Activated T-cell treated with anti-CD3 and anti-CD28 coated beads for 4 hours (primary cell): ENCODE measurements at places on chromosomes 7 and 10.

- no peak for DNase-seq
These were observed 448.5 kb downstream of the XPNPEP1 start for GRCh38 chr10:109474812-109475211.

GRCh38 chr7:74039337-74039736 lies 11.4 kb downstream of the ELN start:
- no peak for DNase-seq

DNA sequence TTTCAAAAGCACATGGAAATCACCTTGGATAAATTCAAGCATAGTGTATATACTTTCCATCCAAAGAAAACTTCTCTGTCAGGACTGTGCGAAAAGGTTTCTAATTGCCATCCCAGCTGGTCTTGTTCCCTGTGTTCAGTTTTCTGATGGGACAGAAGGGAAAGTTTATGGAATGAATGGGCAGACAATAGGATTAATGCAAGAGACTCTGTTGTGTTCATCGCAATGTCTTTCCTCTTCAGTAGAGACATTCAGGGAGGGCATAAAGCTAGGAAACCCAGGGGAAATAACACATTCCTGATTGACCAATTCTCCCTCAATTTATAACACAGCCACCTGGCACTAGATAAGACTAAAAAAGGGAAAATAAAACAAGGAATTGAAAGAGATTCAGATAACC lies 78.9 kb downstream of the CACNA2D1 start:
- DNase-seq = no peak

DNA sequence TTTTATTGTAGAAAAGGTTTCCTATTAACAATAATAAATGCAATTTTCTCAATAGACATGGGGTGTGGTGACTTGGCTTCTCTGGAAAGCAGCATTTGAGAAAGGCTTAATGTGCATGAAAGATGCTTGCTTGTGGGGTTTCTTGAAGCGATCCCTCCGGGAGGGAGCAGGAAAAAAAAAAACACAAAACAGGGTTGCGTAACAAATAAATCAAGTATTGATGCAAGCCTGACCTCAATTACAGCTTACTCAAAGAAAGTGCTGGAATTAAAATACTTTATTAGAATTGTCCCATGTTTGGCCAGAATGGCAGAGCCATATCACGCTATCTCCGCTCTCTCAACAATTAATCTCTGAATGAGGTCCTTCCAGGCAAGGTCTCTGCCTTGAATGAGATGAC lies 1612.5 kb downstream of the REEP3 start:
- DNase-seq = no peak

GRCh38 chr10:31864834-31865518 lies 63.7 kb downstream of the ARHGAP12 start:
- no peak for DNase-seq

GRCh38 chr10:667096-667495 lies 22.4 kb downstream of the DIP2C start:
- DNase-seq = no peak

DNA sequence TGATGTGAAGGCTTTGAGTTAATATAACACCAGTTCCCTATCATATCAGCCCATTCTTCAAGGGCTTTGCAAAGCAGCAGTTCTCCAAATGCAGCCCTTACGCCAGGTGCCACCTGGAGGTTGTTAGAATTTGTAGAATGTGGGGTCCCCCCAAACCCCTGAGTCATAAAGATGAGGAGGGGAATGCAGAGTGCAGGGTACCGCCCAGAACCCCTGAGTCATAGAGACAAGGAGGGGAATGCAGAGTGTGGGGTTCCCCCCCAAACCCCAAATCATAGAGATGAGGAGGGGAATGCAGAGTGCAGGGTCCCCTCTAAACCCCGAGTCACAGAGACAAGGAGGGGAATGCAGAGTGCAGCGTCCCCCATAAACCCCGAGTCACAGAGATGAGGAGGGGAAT lies 605.8 kb downstream of the PTPRN2 start:
- no peak for DNase-seq

GRCh38 chr7:100583132-100584053 lies 2.5 kb downstream of the LRCH4 start:
- DNase-seq = peak; percentile 38

DNA sequence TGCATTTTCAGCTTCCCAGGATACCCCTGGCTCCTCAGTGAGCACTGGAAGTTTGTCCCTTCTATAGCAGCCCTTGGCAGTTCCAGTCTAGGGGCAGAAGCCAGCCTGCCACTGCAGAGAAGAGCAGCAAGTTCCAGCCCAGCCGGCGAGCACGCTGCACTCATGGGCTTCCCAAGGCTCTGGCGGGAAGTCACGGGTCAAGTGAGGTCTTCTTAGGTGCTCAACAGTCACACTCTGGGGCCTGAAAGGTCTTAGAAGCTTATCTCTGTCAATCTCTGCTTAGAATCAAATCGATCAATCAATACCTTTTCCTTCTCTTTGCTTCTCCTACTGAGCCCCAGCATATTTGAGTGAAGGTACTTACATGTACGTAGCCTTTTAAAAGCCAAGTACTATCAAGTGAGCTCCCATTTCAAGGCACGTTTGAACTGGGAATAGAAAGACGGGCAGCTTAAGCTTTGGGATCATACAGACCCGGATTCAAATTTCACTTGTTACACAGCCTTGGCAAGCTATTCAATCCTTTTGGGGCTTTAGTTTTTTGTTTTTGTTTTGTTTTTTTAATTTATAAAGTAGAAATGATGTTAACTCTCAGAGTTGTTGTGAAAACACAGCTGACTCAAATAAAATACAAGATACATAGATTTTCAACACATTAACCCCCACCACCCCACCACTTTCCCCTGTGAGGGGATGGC lies 152.6 kb upstream of the KLF14 start:
- DNase-seq = no peak

DNA sequence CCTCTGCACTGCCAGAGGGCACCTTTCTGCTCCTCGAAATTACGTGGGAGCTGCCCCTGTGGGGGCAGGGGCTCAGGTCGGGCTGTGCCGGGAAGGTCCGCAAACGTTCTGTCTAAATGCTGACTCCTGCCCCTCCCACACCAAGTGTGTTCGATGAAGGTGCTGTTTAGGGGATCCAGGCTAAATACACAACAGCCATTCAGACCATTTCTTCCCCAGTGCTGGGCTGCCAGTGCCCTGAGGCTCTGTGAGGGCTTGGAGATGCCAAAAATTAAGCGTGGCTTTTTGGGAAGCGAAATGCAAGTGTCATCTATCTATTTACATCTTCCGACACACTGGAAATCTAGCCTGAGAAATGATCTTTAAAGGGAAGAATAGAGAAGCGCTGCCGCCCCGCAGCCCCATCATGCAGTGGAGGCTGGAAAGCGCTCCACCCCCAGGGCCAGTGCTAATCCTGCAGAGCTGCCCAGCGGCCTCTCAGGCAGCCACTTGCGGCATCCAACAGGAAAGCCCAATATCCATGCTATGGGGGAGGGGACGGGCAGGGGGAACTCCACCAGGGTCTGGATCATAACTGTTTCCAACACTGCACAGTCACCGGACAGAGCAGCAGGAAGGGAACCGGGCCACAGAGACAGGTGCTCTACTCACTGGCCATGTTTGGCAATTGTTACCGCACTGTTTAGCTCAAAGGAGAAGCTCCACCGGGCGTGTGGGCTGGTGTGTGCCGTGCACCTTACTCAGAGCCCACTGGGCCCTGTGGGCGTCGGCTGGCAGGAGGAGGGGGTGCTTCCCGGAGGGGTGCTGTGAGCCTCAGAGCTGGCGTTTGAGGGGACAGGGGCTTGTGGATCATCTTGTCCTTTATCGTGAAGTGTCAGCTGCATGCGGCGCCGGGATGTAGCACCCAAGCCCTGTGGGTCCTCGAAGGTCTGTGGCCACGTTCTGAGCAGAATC lies 205.5 kb downstream of the DNAJB6 start:
- DNase-seq = no peak

DNA sequence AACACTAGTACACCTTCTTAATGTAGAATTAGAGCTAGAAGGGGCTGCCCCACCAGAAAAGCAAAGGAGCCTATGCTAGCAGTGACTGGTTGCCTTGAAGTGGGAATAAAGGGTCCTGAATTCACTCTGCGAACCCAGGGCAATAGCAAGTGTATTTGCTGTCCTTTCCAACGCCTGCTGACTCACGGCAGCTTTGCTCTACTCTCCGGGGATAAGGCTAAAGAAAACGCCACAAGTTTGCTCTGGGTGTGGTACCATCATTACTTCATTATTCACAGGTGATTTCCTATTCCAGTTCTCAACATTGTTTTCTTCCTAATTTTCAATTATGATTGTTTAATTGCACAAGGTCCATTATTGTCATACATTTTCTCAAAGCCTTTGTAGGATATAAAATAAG lies 220.5 kb upstream of the AOAH start:
- no peak for DNase-seq

DNA sequence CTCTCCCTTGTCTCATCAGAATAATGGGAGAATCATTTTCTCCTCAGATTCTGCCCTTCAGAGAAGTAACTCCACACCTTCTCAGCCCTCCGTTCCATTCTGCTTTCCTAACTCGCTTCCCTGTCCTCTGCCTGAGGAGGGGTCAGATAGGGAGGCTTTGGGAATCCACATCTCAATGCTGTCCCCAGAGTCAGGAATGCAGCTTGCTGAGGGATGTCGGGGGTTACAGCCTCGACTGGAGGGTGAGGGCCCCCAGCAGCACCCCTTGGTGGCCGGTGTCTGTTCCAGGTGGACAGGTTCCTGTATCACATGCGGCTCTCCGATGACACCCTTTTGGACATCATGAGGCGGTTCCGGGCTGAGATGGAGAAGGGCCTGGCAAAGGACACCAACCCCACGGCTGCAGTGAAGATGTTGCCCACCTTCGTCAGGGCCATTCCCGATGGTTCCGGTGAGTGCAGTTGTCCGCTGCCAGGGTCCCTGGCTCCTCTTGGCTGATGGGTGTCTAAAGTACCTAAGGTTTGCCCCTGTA lies 6.9 kb downstream of the HKDC1 start:
- no peak for DNase-seq

GRCh38 chr7:34158368-34159153 lies 253.2 kb downstream of the BMPER start:
- no peak for DNase-seq

- no peak for DNase-seq
These were observed 46.1 kb upstream of the APBB1IP start for GRCh38 chr10:26391701-26392695.

GRCh38 chr7:42244828-42245227 lies 7.8 kb upstream of the GLI3 start:
- DNase-seq = no peak

GRCh38 chr7:71804256-71804655 lies 607.9 kb downstream of the CALN1 start:
- no peak for DNase-seq

- DNase-seq = no peak
These were observed 214.8 kb downstream of the DGKB start for GRCh38 chr7:14687777-14688176.

- DNase-seq = no peak
These were observed 2.2 kb upstream of the KCTD7 start for GRCh38 chr7:66626331-66626934.

GRCh38 chr10:79314761-79315601 lies 32.3 kb upstream of the PPIF start:
- DNase-seq = no peak

DNA sequence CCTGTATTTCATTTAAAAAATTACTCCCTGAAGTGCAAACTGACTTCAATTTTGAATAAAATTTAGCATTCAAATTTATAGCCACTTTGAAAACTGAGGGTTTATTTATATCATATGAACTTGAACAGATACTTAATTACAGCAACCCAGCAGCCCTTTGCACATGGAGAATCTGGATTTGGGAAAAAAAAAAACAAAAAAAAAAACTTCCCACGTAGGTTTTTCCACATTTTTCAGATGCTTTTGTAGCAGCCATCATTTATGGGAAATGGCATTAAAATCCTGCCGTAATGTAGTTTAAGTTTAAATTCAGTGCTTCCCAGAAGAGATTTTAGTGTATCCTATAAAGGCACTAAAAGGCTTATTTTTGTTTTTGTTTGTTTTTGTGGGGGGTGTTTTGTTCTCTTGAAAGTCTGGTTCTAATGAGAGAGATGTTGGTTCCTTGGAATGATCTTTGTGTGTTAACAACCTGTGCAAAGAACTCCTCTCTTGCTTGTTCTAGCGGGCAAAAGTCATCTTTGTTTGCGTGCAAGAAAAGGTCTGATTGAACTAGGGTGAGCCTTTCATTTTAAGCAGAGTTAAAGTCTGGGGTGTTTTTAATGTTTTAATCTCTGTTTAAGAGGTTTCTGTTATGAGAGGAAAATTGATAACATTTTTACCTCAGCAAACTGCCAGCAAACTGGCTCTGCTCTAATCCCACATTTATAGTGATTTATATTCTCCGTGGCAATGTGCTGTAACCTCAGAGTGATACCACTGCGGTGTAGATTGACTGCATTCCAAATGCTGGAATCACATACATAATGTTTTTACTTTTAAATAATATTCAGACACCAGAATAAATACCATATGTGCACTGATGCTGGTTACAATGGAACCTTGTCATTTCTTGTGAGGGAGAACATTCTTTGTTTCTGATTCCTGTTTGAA lies 105.5 kb downstream of the WNT2 start:
- DNase-seq = no peak

DNA sequence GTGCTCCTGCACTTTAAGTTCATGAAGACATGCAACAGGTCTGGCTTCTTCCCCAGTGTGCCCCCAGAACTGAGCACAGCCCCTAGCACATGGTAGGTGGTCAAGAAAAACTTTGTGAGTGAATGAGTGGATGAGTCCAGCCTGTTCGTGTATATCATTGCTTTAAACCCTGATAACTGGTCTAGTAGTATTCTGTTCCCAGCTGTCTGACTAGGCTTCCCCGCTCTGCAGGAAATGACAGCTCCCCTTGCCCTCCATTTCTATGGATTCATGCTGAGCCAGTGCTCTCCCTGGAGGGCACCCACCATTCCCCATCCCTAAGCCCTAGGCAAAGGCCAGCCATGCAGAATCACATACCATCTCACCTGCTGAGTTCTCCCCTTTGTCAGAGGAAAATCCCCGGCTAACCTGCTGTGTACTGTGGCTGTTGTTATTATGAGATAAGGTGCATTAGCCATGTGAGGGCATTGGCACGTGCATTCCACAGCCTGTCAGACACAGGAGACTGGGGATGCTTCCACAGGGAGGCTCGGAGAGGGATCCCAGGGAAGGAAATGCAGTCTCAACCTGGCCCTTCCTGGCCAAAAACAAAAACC lies 698.9 kb downstream of the GRID1 start:
- DNase-seq = no peak

DNA sequence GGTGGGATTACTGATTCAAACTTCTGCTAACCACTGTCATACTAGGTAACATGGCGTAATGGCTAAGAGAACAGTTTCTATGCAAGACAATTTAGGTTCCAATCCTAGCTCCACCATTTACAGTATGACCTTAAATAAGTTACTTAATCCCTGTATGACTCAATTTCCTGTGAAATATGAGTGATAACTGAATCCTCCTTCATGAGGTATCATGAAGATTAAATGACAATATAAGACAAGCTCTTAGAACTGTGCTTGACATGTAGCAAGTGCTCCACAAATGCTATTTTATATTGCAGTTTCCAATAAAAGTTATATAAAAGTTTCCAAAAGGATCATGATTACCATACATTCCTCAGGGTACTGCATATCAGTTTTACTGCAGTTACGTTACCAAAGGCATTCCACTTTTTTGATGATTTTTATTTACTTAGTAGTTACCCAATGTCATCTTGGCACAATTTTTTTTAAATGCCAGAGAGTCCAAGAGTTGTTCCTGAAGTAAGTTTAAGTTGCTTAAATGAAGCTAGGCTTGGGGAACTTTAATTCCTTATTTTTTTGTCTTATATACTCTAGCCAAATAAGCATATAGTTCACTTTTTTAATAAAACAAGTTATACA lies 7.1 kb downstream of the DOCK4 start:
- DNase-seq = no peak
